T-cell (primary cell): ENCODE measurements at places on chromosomes 5 and 9. TPM values are rescaled to one million over a fixed set of nuclear protein-coding genes. Genes with fewer than 3 reads are reported as not detected.

- no peak overlapping the region for H3K4me3 ChIP-seq
- H3K27ac ChIP-seq = no peak overlapping the region
- H3K36me3 ChIP-seq = no peaks in the 10 kb centered on the region
Observed at GRCh38 chr5:1003296-1003937, 5.2 kb upstream of the NKD2 start.

DNA sequence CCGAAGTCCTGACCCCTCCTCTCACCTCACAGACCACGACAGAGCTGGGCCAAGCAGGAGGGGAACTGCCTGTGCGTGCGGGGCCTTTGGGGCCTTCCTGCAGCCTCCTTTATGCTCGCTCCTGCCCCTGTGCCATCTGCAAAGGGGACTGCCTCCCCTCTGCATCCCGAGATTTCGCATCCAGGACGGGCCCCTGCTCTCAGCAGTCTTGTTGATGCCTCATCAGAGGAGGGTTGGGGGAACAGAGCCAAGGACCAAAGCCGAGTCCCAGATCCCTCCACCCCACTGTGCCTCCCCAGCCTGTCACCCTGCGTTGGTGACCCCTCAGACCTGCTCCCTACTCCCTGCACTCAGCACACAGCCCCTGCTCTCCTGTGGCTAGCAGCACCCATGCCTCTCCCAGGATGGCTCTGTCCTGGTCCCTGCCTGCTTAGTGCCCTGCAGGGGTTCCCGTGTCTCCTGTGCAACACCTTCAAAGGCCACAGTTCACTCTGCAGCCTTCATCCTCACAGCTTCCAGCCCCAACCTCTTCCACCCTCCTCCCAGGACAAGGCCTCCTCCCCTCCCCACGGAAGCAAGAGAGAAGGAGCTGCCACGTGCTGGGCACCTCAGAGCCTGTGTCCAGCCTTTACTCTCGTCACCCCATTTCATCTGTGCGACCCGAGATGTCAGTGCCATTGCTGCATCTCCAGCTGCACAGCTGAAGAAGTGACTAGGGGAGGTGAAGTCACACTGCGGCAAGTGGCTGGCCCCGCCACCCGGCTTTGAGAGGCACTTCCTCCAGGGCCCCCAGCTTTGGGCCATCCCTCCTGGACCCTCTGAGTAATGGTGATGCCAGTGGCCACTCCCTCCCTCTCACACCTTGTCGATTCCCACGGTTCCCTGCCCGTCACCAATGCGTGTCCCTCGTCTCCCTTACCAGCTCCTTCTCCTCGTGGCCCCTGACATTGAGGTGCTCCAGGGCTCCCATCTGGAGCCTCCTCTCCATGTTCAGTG lies 62.6 kb upstream of the LRRTM2 start:
- no peak overlapping the region for H3K27ac ChIP-seq
- H3K36me3 ChIP-seq = no peaks in the 10 kb centered on the region
- H3K27me3 ChIP-seq = no peaks in the 10 kb centered on the region
- no peaks in the 10 kb centered on the region for H3K4me1 ChIP-seq
- no peak overlapping the region for H3K4me3 ChIP-seq

DNA sequence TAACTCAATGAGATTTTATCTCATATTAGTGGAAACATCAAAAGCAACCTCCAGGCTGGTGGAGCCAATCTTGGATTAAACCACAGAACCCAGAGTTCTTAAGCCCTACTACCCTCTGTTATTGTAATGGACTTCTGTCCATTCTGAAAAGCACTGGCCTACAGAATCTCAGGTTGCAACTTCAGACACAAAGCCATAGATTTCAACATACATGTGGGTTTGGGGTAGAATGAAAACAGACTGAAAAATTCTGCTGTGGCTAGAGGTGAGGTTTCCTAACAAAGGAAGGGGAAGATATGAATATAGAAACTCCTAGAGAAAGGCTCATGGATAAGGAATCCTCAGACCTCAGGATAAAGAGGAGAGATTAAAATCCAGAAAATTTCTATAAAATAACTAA lies 569.8 kb upstream of the RIOK2 start:
- no peak for DNase-seq
- H3K4me3 ChIP-seq = no peak overlapping the region
- no peaks in the 10 kb centered on the region for H3K4me1 ChIP-seq

DNA sequence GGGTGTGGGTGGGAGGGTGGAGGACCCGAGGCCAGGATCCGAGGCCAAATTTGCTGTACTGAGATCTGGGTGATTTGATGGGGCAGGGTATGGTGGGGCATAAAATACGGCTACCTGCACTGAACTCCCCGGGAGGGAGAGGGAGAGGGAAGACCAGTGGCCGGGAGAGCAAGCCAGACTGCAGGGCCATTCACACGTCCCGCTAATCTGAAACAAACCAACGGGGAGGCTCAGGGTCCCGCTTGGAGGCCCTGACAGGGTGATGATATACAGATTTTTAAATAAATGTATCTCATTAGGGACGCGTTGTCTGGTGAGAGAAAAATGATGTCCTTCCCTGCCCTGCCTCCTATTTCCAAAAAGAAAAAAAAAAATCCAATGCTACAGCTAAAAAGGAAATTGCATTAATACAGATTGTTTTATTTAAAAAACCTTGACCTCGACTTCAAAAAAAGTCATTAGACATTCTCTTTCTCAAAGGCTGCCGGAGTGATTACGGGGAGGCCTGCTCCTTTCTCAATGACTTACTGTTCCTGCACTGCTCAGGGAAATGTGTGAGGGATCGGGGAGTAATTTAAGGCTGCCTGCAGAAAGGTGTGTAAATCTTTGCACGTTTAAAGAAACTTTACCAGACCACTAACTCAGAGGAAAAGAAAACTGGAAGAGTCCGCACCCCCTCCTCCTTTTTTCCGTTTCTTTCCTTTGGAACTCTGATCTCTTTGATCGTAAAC lies 11.5 kb upstream of the PRRX2 start:
- no peak overlapping the region for H3K4me3 ChIP-seq
- no peaks in the 10 kb centered on the region for H3K4me1 ChIP-seq
- H3K27ac ChIP-seq = no peak overlapping the region

DNA sequence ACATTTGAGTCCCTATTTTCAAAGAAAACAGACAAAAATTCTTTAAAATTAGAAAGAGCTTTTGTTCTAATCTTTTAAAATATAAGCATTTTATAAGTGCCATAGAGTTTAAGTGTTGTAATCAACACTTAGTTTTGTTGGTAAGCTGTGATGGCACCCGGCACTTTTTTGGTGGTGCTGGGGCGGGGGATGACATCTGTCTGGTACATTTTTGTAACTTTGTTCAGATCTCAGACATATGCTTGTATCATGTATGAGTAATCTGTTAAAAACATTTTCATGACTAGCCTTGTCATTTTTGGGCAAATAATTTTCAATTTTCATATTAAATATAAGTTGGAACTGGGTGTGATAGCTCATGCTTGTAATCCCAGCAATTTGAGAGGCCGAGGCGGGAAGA lies 51.7 kb downstream of the UBAP1 start:
- H3K36me3 ChIP-seq = no peaks in the 10 kb centered on the region
- H3K4me1 ChIP-seq = no peaks in the 10 kb centered on the region
- H3K27ac ChIP-seq = no peak overlapping the region
- no peak overlapping the region for H3K4me3 ChIP-seq
- DNase-seq = no peak

DNA sequence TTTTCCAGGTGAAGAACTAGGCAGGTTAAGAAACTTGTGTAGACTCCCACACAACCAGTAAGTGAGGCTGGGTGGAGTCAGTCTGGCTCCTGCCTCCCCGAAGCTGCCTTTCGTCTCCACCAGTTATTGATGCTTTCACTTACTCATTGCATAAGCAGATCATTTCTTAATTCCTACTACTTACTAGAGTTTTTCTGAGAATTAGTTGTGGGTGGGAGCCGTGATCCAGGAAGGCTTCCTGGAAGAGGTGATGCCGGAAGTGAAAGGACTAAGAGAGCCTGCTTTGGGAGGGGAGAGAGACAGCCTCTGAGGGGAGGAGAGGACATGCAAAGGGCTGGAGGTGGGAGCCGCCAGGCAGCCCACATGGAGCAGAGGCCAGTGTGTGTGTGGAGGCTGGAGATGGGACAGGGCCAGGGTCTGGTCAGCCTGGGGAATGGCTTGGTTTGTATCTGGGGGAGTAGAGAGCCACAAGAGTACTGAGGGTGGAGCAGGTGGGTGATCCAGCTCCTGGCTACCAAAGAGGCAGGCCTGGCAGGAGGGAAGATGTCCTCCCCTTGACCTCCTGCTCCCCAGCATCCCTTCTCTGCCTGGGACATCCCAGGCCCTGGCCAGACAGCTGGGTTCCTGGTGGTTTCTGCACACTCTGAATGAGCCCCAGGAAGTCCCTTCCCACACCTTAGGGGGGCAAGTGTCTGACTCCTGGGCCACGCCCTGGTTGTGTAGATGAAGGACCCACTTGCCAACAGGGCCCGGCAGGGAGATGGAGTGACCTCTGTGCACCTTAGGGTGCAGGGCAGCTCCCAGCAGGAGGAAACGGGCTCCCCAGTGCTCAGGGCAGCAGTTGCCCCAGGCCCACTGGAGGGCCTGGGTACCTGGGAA lies 12.2 kb upstream of the CARD19 start:
- H3K36me3 ChIP-seq = peaks cover 54% of the 10 kb centered on the region
- no peak overlapping the region for H3K4me3 ChIP-seq
- DNase-seq = no peak

- H3K27me3 ChIP-seq = no peaks in the 10 kb centered on the region
- H3K36me3 ChIP-seq = no peaks in the 10 kb centered on the region
- no peak for DNase-seq
- peak overlapping the region; percentile 85 for H3K4me3 ChIP-seq
- H3K27ac ChIP-seq = peak overlapping the region; percentile 95
- H3K4me1 ChIP-seq = peaks cover 7% of the 10 kb centered on the region
Observed at GRCh38 chr9:27572566-27572917, 739 bp downstream of the C9orf72 start.

DNA sequence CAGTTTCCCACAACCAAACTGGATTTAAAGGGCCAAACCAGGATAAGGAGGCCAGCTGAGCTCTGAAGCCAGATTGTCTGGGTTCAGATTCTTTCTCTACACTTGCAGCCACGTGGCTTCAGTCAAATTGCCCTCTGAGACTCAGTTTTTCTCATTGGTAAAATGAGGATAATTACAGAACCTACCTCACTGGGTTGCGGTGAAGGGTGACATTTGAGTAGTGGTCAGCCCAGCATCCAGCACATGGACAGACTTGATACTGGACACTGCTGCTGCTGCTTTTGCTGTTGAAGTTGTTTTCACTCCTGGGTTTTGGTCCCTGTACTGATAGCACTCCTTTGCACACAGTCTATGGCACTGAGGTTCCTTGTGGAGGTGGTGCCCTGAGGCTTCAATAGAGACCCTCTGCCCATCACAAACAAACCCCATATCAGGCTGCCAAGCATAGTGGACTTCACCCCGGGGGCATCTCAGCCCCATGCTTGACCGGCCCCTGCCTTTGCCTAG lies 25.7 kb upstream of the CDKN2AIPNL start:
- H3K27ac ChIP-seq = peak overlapping the region; percentile 71
- H3K27me3 ChIP-seq = no peaks in the 10 kb centered on the region
- no peaks in the 10 kb centered on the region for H3K36me3 ChIP-seq
- H3K4me3 ChIP-seq = no peak overlapping the region

DNA sequence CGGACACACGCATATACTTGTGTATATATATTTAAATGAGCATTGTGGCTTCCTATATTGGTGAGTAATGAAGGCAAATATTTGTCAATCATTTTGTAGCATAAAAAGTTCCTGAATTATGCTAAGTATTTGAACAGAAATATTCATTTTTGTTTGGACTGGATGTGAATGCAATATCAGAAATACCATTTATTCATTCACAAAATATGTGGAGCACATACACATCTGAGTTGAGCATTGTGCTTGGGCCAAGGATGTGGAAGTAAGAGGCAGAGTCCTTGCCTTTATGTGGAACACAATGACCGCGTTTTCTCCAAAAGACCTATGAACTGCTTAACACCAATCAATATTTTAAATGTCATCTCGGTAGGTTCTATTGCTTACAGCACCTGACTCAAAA lies 1086.5 kb downstream of the NR2F1-AS1 start:
- no peak overlapping the region for H3K27ac ChIP-seq
- no peaks in the 10 kb centered on the region for H3K4me1 ChIP-seq
- H3K36me3 ChIP-seq = no peaks in the 10 kb centered on the region
- no peak for DNase-seq
- H3K27me3 ChIP-seq = no peaks in the 10 kb centered on the region

DNA sequence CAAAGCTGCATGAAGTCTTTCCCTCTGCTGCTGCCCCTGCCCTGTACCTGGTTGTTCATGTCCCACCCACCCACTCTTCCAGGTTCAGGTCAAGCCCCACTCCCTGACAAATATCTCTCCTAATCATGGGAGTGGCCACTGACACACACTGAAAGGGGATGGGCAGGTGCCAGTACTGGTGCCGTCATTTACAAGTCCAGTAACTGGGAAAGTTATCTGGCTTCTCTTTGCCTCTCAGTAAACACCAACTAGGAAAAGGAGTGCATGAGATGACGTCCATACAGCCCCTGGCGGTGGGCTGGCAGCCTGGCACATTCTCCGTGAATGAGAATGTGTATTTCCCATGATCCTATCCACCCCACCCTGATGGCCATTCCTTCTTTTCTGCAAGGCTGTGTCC lies 225.2 kb downstream of the FSTL4 start:
- no peak overlapping the region for H3K27ac ChIP-seq
- no peaks in the 10 kb centered on the region for H3K4me1 ChIP-seq
- no peak overlapping the region for H3K4me3 ChIP-seq
- no peaks in the 10 kb centered on the region for H3K36me3 ChIP-seq

GRCh38 chr9:131397100-131397790 lies 3.4 kb downstream of the PRRC2B start:
- no peaks in the 10 kb centered on the region for H3K27me3 ChIP-seq
- H3K4me1 ChIP-seq = peaks cover 54% of the 10 kb centered on the region
- no peak for DNase-seq
- H3K27ac ChIP-seq = peak overlapping the region; percentile 35
- H3K4me3 ChIP-seq = peak overlapping the region; percentile 0

- H3K36me3 ChIP-seq = no peaks in the 10 kb centered on the region
- H3K27ac ChIP-seq = no peak overlapping the region
- DNase-seq = no peak
- H3K4me1 ChIP-seq = no peaks in the 10 kb centered on the region
- H3K4me3 ChIP-seq = no peak overlapping the region
- peaks cover 21% of the 10 kb centered on the region for H3K27me3 ChIP-seq
Observed at GRCh38 chr5:174328631-174329299, 283.3 kb downstream of the NSG2 start.

GRCh38 chr5:75574791-75575190 lies 36.5 kb upstream of the ANKDD1B start:
- no peak overlapping the region for H3K4me3 ChIP-seq
- H3K27me3 ChIP-seq = no peaks in the 10 kb centered on the region
- peaks cover 10% of the 10 kb centered on the region for H3K36me3 ChIP-seq
- no peak for DNase-seq

The ACTBL2 gene
- not detected for total RNA-seq

The PLAC8L1 gene
- total RNA-seq = not detected

The ZCCHC10 gene
- total RNA-seq = 16.3 TPM

The BTNL8 gene
- not detected for total RNA-seq

The CRB2 gene
- not detected for total RNA-seq

The PCDHGA12 gene
- total RNA-seq = not detected

The TNFSF8 gene
- total RNA-seq = 63.4 TPM

The RARS1 gene
- 84.8 TPM for total RNA-seq
